ENCODE measurements at places on chromosomes 1 and 21. TPM values are rescaled to one million over a fixed set of nuclear protein-coding genes. Genes with fewer than 3 reads are reported as not detected.

SEMA4A gene
- total RNA-seq: 0.28 TPM

YARS1 gene
- total RNA-seq: 166 TPM

ETV3L gene
- total RNA-seq: not detected

CSF3R gene
- not detected for total RNA-seq

DNA sequence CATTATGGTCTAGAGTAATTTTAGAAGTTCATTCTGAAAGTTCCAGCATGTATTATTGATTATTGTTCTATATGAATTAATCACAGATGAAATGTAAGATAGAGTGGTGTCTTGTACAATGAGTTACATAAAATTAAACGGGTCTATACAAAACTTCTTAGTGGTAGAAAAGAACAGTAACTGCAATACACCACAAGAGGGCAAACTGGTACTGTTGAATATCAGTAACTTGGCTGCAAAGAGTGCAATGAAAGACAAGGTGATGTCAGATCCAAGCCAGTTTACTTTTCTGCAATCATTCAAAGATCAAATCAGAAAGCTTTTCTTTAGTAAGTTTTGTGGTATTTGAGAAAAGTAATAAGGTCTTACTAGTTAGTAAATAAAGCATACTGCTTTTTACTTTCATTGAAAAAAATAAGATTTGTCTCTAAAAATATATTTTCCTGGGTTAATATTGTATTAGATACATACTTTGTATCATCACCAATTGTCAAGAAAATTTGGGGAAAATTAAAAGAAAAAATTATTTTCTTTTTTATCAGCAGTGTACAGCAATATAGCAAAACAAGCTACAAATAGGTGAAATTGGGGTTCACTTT, 66.4 kb upstream of the BTG3 start:
- DNase-seq: peak; percentile 71
- no peak overlapping the region for H3K27ac ChIP-seq
- no peak overlapping the region for H3K4me3 ChIP-seq
- no peaks in the 10 kb centered on the region for H3K27me3 ChIP-seq
- no peaks in the 10 kb centered on the region for H3K4me1 ChIP-seq

- 0 out of 2 replicates have a peak, but pooled peaks cover 3% of the 10 kb centered on the region for H3K4me1 ChIP-seq
- no peak overlapping the region for H3K27ac ChIP-seq
- H3K27me3 ChIP-seq: no peaks in the 10 kb centered on the region
- H3K4me3 ChIP-seq: no peak overlapping the region
- peaks cover 2% of the 10 kb centered on the region for H3K36me3 ChIP-seq
Measured at GRCh38 chr1:243433737-243434370, 178.0 kb downstream of the SDCCAG8 start.

DNA sequence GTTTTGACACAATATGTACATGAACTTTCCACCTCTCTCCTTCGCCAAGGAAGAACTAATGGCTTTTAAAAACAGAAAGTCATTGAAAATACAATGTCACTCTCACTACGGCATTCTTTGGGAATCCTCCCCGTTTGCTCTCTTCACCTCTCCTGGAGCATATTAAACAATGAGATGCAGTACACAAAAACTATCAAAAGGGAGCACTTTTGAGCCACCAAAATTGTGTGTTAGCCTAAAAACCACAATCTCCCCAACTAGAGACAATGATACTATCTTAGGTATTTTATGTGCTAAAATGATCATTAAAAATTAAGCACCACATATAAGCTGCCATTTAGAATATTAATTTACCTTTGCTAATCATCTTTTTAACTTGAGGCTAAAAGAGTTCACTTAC, 425.5 kb downstream of the KCTD3 start:
- no peak overlapping the region for H3K27ac ChIP-seq
- no peak overlapping the region for H3K4me3 ChIP-seq
- peaks cover 2% of the 10 kb centered on the region for H3K4me1 ChIP-seq
- no peaks in the 10 kb centered on the region for H3K36me3 ChIP-seq

GRCh38 chr1:206010060-206010459, 6.9 kb upstream of the RAB7B start:
- H3K27me3 ChIP-seq: peaks cover 33% of the 10 kb centered on the region
- no peak for DNase-seq
- no peaks in the 10 kb centered on the region for H3K4me1 ChIP-seq
- no peak overlapping the region for H3K4me3 ChIP-seq
- no peaks in the 10 kb centered on the region for H3K36me3 ChIP-seq

DNA sequence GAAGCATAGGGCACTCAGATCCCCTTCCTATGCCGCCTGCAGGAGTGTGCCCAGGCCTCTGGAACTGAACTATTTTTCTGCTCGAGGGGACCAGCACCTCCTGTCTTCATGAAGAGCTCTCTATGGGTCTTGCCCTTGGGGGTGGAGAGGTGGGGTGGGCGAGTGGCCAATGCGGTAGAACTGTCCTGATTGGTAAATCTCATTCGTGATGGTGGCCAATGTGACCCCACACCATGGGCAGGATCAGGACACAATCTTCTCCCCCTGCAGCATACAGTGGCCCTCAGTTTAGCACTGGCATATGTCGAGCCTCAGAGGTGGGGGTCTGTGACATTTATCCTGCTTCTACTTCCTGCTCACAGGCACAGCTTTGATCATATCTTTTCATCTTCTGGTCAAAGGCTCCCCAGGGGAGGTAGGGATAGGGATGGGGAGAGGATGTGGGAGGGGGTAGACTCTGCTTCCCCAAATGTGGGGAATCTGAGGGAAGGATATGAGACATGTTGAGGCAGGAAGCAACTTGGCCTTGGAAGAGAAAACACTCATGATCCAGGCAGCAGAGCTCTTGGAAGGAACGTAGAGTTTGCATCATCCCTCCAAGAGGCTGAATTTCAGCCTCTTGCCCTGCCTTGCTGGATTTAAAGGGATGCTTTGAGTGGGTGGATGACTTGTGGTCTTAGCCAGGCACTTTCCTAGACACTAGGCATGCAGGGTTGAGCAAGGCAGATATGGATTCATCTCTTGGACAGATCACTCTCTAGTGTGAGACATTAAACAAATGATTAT, 81.8 kb downstream of the LAMC2 start:
- DNase-seq: peak; percentile 99
- no peaks in the 10 kb centered on the region for H3K36me3 ChIP-seq

GRCh38 chr1:42776502-42776901, 8.3 kb upstream of the TMEM269 start:
- no peak overlapping the region for H3K27ac ChIP-seq
- no peak overlapping the region for H3K4me3 ChIP-seq
- peaks cover 22% of the 10 kb centered on the region for H3K36me3 ChIP-seq
- no peak for DNase-seq

DNA sequence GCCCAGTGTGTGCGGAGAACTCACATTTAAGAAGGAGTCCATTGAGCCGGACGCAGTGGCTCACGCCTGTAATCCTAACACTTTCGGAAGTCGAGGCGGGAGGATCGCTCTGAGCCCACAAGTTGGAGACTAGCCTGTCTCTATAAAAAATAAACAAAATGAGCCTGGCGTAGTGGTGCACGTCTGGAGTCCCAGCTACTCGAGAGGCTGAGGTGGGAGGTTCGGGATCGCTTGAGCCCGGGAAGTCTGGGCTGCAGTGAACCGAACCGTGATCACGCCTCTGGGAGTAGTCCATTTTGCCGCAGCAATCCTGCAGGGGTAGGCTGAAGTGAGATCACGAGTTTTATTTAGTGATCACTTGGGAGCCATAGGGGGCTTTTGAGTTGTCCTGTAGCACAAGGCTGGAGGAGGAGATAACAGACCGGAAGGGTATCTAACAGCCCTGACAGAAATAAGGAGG, 497 bp upstream of the FUCA1 start:
- no peaks in the 10 kb centered on the region for H3K36me3 ChIP-seq
- H3K27ac ChIP-seq: no peak overlapping the region
- peaks cover 27% of the 10 kb centered on the region for H3K27me3 ChIP-seq
- DNase-seq: no peak

GRCh38 chr1:192831706-192832355, 23.0 kb downstream of the RGS2 start:
- no peaks in the 10 kb centered on the region for H3K27me3 ChIP-seq
- H3K27ac ChIP-seq: no peak overlapping the region
- peak; percentile 34 for DNase-seq
- H3K4me3 ChIP-seq: no peak overlapping the region
- H3K4me1 ChIP-seq: peaks cover 3% of the 10 kb centered on the region
- H3K36me3 ChIP-seq: no peaks in the 10 kb centered on the region
